NCI-H1092 (cell line): ENCODE measurements at places on chromosomes 6 and 20.
A peak's percentile ranks its signal among the peaks of the same experiment; 100 is the strongest.

DNA sequence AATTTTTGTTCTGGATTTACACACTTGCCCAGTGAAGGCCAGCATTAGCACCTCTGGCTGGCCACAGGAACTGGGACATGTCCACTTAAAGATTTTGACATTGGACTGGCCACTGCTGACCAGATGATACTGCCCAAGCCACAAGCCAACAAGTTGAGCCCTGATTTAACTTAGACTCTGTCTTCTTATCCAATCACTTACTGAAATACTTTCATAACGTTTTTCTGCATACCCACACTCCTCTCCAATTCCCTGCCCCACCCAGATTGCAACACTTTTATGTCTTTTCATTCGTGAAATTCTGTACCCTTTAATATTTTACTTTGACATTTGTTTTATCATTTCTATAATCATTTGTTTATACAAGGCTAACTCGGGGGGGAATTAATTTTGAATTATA, 170.3 kb upstream of the TAB2 start:
- no peak for DNase-seq

- DNase-seq: no peak
These were observed 10.6 kb downstream of the NOL4L start for GRCh38 chr20:32574296-32575226.

DNA sequence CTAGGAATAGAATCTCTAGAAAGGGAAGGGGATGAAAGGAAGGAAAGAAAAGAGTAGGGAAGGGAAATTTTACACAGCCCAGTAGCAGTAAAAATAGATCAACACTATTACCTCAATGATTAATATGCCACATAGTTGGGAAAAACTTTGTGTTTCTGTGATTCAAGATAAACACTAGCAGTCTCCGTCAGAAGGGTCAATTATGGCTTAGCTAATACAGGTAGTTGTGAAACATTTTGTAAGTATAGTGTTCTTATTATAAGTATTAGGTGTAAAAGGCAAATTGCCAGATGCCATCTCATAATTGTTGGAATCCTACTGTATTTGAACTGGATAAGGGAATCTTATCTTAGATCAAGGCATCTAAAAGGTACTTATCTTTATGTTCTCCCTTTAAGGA, 165.7 kb downstream of the MTFR2 start:
- DNase-seq: no peak

DNA sequence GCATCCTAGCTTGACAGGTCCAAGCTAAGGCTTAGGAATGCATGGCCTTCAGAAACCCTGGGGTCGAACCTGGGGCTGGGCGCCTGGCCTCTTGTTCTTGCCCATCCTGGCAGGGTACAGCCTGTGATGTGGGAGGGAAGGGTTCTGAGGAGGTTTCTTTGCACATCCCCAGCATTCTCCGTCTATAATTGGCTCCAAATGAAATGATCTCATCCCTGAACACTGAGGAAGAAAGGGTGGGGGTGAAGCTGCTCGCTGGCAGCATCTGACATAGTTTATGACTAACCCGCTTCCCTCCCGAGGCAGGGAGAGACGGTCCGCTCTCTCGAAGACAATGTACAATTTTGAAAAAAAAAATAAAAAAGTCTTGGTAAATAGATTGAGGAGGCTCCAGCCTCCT, 67.1 kb upstream of the ZNFX1 start:
- DNase-seq: no peak

DNA sequence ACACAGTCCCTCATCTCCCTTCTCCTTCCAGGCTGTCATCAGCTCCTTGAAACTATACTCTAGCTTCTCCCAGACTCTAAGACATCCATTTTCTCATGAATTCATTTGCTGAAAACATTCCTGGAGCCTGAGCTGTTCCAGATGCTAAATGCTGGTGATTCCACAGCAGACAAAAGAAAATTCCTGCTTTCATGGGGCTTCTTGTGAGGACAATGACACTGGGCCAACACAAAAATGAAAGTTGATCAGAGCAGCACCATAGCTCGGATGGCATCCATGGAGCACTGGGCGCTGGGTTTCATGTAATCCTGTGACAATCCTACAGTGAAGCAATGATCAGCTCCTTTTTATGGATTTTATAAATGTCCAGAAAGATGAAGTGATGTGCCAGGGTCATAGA, 47.4 kb upstream of the STX16 start:
- DNase-seq: no peak

DNA sequence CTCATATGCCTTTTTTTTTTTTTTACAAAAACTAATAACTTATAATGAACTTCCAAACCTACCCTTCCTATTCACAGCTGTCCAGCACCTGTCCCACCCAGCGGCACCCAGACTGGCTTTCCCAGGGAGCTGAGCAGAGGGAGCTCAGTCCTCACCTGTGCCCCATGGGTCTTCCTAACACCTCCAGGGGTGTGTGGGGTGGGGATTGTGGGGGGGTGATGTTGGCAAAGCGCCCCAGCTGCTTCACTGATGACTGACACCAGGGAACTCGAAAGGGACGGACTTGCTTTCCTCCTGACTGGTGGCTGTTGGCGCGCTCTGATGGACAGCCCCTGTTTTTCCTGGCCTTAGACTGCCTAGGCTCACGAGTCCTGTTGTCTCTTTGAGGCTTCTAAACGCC, 14.2 kb upstream of the SYNJ2 start:
- no peak for DNase-seq

DNA sequence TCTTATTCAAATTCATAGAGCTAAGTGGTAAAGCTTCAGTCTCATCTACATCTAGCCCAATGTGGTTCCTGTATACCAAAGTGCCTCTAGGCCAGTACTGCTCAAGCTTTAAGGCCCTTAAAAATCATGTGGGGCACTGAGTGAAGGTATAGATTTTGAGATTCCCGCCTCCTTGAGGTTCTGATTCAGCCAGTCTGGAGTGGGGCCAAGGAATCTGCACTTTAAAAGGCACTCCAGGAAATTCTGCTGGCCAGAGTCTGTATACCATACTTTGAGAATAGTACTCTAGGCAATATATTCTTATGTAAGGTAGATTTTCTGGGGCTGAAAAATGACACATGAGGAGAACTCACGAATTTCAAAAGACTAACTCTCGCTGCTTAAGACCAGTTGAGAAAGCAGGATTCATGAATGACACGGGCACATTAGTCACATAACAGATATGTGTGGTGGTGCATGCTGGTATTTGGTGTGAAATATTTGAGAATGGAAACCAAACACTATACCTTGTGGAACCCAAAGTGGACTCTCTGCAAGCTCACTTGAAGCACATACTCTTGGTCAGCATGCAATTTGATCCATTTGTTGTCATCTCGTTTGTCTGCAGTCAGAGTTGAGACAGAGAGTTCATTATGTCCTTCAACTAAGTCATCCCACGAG, 47.6 kb upstream of the SIM1 start:
- DNase-seq: no peak

DNA sequence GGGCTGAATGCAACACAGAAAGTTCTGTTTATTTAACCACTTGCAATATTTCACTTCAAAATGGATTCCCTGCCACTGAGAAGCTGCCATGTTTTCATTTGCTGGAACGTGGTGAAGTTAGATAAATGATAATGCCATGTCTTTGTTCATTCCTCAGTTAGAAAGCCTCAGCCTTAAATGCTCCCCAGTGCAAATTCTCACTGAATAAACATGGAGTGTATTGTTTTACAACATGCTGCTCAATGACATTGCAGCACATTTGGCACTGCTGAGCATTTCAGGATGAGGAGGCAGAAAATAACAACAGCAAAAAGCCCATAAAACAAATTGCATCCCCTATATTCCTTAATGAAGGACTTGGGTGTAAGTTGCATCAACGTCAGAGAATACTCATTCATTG, 913.8 kb upstream of the FLRT3 start:
- DNase-seq: no peak

- peak; percentile 23 for DNase-seq
These were observed 55.7 kb upstream of the FERMT1 start for GRCh38 chr20:6178537-6178936.

DNA sequence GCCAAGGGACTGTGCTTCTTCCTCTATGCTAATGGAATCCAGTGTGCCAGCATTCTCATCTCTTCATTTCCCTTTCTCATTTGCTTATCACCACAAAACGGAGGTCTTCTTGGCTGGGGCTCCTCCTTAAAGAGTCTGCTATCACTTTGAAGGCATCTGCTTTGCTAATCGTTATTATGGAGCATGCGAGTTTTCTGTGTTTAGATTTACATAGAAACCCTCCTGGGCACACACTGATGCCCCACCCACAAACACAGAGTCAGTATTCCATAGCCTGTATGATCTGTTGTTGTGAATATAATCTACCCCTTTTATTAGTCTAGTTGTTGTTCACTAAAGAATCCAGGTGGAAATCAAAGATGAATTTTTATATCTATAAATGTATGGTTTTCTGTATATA, 83.4 kb upstream of the XRN2 start:
- DNase-seq: no peak

DNA sequence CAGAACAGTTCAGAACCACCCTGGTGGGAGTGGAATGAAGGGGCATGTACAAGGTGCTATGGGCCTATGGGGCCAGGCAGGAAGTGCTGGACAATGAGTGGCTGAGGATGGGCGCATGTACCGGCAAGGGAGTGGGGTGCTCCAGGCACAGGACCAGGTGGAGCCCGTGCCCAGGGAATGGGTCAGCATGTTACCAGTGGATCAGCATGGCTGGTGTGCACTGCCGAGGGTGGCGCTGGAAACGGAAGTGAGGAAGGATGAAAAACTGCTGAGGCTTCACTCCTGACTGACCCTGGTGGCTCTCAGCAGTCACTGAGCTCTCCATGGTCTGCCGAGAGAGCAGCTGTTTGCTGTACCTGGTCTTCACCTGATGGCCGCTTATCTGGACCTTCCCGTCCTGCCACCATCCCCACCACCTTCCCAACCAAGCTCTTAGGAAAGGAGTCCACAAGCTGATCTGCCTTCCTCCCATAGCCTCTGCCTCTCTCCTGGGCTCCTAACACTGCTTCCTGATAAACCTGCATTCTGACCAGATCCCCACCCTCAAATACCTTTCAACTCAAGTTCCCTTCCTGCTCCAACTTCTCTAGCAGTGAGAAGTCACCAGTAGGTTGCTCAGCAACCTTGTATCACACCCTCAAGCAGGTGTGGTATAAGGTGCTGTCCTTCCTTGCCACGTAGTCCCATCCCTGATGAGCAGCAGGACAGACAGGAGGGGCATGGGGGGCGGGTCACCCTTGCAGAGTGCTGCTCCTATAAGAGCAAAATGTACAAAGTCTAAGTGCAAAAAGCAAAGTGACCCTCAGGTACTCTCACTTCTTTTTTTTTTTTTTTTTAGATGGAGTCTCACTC, 7.1 kb downstream of the UQCC2 start:
- no peak for DNase-seq

GRCh38 chr6:159654483-159655098, 38.5 kb downstream of the SOD2 start:
- DNase-seq: peak; percentile 46

- DNase-seq: no peak
These were observed 30.2 kb downstream of the ZHX3 start for GRCh38 chr20:41287327-41287726.

DNA sequence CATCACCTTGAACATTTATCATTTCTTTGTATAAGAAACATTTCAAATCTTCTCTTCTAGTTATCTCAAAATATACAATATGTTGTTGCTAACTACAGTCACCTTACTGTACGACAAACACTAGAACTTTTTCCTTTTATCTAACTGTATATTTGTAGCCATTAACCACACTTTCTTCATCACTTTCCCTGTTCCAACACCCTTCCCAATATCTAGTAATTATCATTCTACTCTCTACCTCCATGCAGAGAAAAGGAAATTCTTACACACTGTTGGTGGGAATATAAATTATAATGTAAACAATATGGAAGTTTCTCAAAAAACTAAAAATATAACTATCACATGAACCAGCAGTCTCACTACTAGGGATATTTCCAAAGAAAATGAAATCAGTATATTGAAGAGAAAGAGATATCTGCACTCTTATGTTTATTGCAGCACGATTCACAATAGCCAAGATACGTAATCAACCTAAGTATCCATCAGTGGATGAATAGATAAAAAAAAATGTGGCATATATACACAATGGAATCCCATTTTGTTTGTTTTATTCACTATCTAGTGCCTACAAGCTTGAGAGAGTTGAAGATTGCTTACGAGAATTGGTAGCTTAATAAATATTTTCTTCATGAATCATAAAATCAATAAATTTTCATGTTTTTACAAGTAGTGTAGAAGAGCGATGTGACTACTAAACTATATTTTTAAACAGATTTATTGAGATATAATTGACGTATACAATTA, 2.4 kb downstream of the RHAG start:
- no peak for DNase-seq

DNA sequence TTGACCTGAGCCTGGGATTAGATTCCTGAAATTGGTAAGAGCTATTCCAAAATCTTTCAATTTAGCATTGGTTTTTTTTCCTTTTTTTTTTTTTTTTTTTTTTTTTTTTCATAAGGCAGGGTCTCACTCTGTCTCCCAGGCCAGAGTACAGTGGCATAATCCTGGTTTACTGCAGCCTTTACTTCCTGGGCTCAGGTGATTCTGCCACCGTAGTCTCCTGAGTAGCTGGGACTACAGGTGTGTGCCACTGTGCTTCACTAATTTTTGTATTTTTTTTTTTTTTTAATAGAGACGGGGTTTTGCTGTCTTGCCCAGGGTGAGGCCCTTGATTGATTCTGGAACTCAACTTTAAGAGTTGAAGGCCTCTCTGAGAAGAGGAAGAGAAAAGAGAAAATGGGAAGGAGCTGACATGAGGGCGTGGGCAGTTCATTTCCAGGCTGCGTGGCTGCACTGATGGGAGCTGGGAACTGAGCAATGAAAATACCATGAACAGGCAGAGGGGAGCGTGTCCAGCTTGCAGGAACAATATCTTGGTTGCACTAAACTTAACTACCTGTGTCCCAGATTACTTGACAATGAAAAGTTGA, 24.6 kb downstream of the KDM1B start:
- DNase-seq: no peak

DNA sequence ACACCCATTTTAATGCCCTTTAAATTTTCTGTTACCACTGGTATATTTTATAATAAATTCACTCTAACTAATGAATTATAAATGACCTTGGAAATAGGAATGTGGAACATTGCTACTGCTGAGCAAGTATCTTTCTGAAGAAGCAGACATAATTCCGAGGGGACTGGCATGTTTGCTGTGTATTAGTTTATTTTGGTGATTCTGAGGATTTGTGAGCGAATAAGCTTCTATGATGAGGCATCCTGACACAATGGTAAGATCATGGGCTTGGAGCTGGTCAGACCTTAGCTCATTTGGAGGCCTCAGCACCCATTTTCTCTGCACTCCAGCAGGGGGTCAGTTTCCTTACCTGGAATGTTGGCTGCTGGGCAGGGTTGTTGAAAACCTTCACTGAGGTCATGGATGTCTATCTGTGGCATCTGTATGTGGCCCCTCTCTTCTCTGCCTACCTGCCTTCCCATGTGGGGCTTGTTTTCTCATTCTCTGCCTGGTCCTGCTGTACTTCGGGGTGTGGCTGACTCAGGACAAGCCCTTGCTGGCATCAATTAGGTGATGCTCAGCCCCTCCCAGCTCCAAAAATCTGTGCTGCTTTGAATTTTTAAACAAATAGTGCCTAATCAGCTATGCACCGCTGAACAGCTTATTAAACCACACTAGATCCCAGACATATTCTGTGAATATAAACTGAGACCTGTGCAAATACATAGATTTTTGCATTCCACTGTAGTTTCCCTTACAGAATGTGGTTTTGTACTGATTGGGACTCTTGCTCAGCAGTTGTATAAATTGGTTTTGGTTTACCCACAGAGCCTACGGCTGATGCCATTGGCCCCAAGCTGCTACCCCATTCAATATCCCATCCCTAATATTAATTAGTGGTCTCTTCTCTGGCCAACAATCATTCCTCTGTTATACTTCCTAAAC, 10.7 kb downstream of the ARID1B start:
- no peak for DNase-seq

- DNase-seq: no peak
These were observed 50.7 kb upstream of the PLEKHG1 start for GRCh38 chr6:150549007-150549406.
